Fibroblast of mammary gland (primary cell): ENCODE measurements at places on chromosomes 5 and 9.

GRCh38 chr9:78548670-78549069, 251.7 kb downstream of the PSAT1 start:
- no peak for DNase-seq

DNA sequence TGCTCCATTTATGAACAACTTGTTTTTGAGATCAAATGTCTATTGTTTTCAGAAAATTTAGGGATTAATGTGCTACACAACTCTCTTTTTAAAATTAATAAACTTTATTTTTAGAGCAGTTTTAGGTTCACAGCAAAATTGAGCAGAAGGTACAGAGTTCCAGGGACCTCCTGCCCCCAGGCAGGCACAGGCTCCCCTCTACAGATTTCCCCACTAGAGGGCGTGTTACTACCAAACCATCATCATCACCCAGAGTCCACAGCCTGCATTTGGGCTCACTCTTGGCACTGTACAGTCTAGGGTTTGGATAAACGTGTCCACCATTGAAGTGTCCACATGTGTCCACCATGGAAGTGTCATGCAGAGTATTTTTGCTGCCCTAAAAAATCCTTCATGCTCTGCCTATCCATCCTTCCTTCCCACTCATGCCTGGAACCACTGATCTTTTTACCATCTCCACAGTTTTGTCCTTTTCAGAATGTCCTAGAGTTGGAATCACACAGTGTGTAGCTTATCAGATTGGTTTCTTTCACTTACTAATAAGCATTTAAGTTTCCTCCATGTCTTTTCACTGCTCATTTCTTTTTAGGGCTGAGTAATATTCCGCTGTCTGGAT, 61.7 kb downstream of the MRPL36 start:
- peak; percentile 42 for DNase-seq

GRCh38 chr5:53090229-53090628, 19.3 kb downstream of the MOCS2 start:
- DNase-seq = no peak

DNA sequence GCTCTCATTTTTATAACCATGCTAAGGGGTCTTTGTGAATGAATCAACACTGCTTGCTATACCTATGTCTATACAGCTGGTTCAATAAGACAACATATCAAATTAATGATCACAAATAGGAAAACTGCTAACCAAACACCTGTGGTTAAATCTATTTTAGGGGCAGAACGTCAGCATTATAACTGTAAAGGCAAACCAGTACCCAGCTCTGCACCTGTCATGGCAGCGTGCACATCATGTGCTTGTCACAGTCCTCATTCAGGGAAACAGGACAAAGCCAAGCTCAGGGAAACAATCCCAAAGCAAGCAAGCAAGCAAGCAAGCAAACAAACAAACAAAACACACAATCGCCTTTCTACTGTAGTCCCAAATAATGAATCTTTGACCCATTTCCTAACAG, 277.7 kb upstream of the DAP start:
- no peak for DNase-seq
